ENCODE measurements at places on chromosomes 7 and 10. TPM values are rescaled to one million over a fixed set of nuclear protein-coding genes. Genes with fewer than 3 reads are reported as not detected.
A peak's percentile ranks its signal among the peaks of the same experiment; 100 is the strongest.

DNA sequence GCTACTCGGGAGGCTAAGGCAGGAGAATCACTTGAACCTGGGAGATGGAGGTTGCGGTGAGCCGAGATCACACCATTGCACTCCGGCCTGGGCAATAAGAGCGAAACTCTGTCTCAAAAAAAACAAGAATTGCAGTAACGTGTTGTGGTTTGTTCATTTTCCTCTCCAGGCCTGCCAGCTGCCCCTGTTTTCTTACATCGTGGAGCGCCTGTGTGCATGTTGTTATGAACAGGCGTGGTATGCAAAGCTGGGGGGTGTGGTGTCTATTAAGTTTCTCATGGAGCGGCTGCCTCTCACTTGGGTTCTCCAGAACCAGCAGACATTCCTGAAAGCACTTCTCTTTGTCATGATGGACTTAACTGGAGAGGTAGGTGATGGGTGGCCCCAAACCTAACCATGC is 52.1 kb downstream of the TRRAP start:
- H3K27me3 ChIP-seq = no peaks in the 10 kb centered on the region
- no peak for DNase-seq
- no peaks in the 10 kb centered on the region for H3K4me1 ChIP-seq
- no peak overlapping the region for H3K4me3 ChIP-seq
- H3K36me3 ChIP-seq = peaks cover 13% of the 10 kb centered on the region

- no peaks in the 10 kb centered on the region for H3K4me1 ChIP-seq
- H3K4me3 ChIP-seq = peak overlapping the region; percentile 5
- no peaks in the 10 kb centered on the region for H3K27me3 ChIP-seq
- H3K36me3 ChIP-seq = no peaks in the 10 kb centered on the region
- H3K27ac ChIP-seq = no peak overlapping the region
Observed at GRCh38 chr10:43304687-43305333, 37.9 kb upstream of the RASGEF1A start.

DNA sequence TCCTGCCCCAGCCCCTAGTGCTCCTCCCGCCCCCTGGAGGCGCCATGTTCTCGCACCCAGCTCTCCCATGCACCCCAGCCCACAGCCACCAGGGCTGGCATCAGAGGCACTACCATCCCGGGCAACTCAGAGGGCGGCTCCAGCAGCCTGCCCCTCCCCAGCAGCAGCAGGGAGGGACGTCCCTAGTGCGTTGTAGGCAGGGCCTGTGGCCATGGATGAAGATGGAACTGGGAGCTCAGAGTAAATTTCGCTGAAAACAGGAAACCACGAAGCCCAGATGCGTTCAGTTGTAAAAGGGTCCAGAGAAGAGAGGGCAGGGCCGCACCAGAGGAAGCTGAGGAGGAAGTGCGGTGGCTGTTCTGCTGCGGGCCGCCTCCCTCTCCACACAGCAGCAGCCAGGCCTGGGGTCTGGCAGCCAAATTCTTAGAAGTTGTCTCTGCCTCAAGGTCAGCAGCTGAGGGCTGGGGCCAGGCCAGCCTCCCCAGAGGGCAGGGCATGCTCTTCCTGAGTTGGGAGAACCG is 24.6 kb downstream of the VSIR start:
- DNase-seq = peak; percentile 90
- no peaks in the 10 kb centered on the region for H3K27me3 ChIP-seq
- peaks cover 11% of the 10 kb centered on the region for H3K36me3 ChIP-seq
- no peak overlapping the region for H3K4me3 ChIP-seq

DNA sequence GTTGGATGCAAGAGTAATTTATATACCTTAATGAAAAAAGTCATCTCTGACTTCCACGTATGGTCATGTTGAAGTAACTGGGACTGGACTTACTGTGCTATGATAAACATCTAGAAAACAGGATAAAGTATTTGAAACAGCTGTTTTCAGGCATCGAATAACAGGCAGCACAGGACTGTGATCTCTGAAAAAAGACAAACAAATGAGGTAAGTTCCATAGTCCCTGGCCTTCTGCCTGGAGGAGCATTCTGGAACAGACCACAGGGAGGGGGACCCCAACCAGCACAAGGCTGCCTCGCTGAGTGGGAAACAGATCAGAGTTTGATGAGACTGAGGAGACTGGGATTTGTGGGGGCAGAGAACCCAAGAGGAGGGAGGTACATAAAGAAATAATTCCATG is 89.1 kb upstream of the HABP2 start:
- no peaks in the 10 kb centered on the region for H3K36me3 ChIP-seq
- H3K4me1 ChIP-seq = peaks cover 3% of the 10 kb centered on the region
- H3K27me3 ChIP-seq = no peaks in the 10 kb centered on the region
- no peak overlapping the region for H3K4me3 ChIP-seq
- DNase-seq = no peak

PTPN20 gene
- 8.2 TPM for total RNA-seq

Measured in aorta (tissue), 5 donors.